Activated T-cell treated with anti-CD3 and anti-CD28 coated beads, Interleukin-2, amount 50 U/mL, for 72 hours (primary cell): ENCODE measurements at places on chromosomes 7 and 10. TPM values are rescaled to one million over a fixed set of nuclear protein-coding genes. Genes with fewer than 3 reads are reported as not detected.

The DUS4L gene
- total RNA-seq: 16.3 TPM

The LDB3 gene
- 0.16 TPM for total RNA-seq

The PRTFDC1 gene
- 0.46 TPM for total RNA-seq

The LRRN3 gene
- 15.3 TPM for total RNA-seq

The DNAJB12 gene
- total RNA-seq: 24.1 TPM

The PLEKHS1 gene
- total RNA-seq: not detected

The ZNF117 gene
- total RNA-seq: 6.9 TPM

The STRIP2 gene
- total RNA-seq: 79.2 TPM

DNA sequence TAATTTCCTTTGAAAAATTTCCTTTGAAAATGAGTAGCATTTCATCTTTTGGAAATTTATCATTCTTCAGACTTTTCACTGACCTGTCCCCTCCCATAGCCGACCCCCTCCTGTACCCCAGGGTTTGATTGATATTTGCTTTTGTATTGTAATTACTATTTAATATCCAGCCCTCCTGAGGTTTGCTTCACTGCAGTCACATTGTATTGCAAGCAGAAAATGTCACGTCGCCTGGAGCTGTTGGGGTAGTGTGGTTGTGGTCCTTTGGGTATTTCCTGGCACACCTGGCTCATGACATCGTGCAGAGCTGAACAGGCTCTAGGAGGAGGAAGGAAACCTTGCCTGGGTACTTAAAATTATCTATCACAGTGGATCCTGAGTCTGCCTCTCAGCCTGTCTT, 116.1 kb downstream of the INSYN2A start:
- H3K27me3 ChIP-seq: no peaks in the 10 kb centered on the region
- H3K36me3 ChIP-seq: no peaks in the 10 kb centered on the region
- no peaks in the 10 kb centered on the region for H3K4me1 ChIP-seq
- DNase-seq: no peak
- H3K27ac ChIP-seq: no peak overlapping the region

DNA sequence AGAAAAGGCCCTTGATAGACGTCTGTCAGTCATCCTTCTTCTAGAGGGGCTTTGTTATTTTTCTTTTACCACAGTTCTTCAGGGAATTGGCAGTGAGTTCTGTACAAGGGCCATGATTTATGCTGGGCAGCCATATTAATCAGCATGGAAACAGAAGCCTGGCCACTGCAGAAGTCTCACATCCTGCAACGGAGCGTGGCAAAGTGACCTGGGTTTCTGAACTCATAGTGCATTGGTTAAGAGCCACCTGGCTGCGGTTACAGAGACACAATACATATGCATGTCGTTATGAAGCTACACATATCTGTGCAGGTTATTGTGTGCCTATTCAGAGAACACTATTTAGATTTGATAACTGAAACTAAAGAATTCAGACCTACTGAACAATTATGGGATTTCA, 419.4 kb upstream of the CELF2 start:
- peaks cover 35% of the 10 kb centered on the region for H3K27me3 ChIP-seq
- DNase-seq: no peak

GRCh38 chr7:70153933-70154332, 555.7 kb downstream of the AUTS2 start:
- no peaks in the 10 kb centered on the region for H3K4me1 ChIP-seq
- H3K4me3 ChIP-seq: no peak overlapping the region
- DNase-seq: no peak

DNA sequence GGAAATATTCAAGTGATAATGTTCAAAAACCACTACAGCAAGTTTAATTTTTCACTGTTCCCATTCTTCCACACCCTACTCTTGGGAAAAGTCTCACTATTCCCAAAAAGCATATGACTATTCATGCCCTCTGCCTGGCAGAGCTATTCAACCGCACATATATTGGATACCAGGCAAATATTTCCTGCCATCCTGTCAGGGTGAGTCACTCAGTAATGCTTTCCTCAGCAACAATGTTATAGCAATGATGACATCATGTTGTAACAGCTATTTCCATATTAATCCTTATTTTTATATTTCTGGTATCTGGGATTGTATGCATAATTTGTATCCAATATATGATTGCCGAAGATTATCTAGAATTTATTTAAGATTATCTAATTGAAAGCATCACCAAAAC, 114.0 kb upstream of the PLXDC2 start:
- no peak overlapping the region for H3K27ac ChIP-seq
- DNase-seq: no peak
- no peaks in the 10 kb centered on the region for H3K4me1 ChIP-seq
- H3K27me3 ChIP-seq: no peaks in the 10 kb centered on the region
- no peaks in the 10 kb centered on the region for H3K36me3 ChIP-seq
- no peak overlapping the region for H3K4me3 ChIP-seq

GRCh38 chr10:938941-939678, 7.6 kb upstream of the LARP4B start:
- DNase-seq: no peak
- no peak overlapping the region for H3K4me3 ChIP-seq
- no peak overlapping the region for H3K27ac ChIP-seq
- H3K4me1 ChIP-seq: peaks cover 38% of the 10 kb centered on the region
- H3K27me3 ChIP-seq: no peaks in the 10 kb centered on the region
- H3K36me3 ChIP-seq: no peaks in the 10 kb centered on the region

DNA sequence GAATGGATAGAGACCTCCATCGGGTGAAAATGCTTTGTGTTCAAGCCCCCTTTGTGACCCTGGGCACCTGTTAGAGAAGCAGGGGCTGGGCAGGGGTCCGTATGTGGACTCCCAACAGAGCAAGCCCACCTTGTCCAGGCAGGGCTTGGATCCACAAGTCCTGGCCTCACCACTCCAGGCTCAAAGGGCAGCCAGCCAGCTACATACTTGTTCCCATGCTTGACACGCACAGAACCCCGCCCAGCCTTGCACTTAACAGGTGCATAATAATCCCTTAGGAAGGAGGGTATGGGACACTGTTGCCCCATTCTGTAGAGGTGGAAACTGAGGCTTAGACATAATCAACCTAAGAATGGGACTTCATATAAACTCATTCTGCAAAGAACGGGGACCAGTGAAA, 160.6 kb downstream of the PRKAG2 start:
- H3K4me1 ChIP-seq: peaks cover 11% of the 10 kb centered on the region
- no peak for DNase-seq
- no peaks in the 10 kb centered on the region for H3K36me3 ChIP-seq
- H3K27me3 ChIP-seq: no peaks in the 10 kb centered on the region
- no peak overlapping the region for H3K4me3 ChIP-seq

- no peak overlapping the region for H3K4me3 ChIP-seq
- no peaks in the 10 kb centered on the region for H3K27me3 ChIP-seq
- H3K4me1 ChIP-seq: no peaks in the 10 kb centered on the region
- no peaks in the 10 kb centered on the region for H3K36me3 ChIP-seq
Observed at GRCh38 chr10:83871187-83872081, 267.9 kb upstream of the GHITM start.

- no peak overlapping the region for H3K4me3 ChIP-seq
- no peaks in the 10 kb centered on the region for H3K4me1 ChIP-seq
Observed at GRCh38 chr7:36188266-36188665, 35.2 kb downstream of the EEPD1 start.

- peaks cover 94% of the 10 kb centered on the region for H3K27me3 ChIP-seq
- DNase-seq: no peak
- H3K36me3 ChIP-seq: no peaks in the 10 kb centered on the region
Observed at GRCh38 chr7:27212497-27213432, 12.9 kb upstream of the HOXA13 start.

DNA sequence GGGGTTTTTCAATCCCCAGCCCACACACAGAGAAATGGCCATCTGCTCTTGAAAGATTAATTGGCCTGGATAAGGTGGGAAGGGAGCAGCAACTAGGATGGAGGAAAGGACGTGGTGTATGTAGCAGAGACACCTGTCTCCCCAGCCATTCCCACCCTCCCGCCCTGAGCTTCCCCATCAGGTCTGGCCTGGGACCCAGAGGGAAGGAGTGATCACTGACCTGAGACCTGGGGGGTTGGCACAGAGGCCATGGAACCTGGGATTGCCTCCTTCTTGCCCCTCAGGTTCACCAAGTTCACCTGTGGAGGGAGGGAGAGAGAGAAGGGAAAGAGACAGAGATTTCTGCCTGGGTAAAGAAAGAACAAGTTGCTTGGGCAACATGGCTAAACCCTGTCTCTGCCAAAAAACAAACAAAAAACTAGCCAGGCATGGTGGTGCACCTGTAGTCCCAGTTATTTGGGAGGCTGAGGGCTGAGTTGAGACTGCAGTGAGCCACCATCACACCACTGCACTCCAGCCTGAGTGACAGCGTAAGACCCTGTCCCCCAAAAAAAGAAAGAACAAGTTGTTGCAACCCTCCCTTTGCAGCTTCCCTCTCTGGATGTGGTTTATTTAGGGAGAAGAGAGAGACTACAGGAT, 11.3 kb upstream of the TRPV6 start:
- H3K4me1 ChIP-seq: no peaks in the 10 kb centered on the region
- H3K27ac ChIP-seq: no peak overlapping the region
- no peaks in the 10 kb centered on the region for H3K27me3 ChIP-seq

DNA sequence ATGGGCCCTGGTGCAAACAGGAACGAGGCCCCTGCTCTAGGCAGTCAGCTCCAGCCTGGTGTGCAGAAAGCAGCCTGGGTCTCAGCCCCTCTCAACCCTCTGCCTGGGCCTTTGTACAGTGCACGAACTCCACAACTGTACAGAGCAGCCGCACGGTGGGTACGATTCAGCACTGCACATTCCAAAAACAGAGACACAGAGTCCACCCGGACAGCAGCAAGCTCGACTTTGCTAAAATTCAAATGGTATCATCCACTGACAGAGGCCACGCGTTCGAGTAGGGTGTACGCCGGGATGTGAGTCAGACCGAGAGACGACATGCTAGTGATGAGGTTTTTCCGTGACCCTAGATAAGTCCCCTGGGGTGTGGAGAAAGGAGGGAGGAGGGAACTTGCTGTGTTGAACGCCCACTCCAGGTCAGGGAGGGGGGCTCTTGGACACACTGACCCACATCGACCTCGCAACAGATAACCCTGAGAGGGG, 65.6 kb upstream of the PDGFA start:
- peak overlapping the region; percentile 88 for H3K27ac ChIP-seq
- H3K4me1 ChIP-seq: peaks cover 33% of the 10 kb centered on the region
- no peaks in the 10 kb centered on the region for H3K27me3 ChIP-seq
- H3K36me3 ChIP-seq: peaks cover 33% of the 10 kb centered on the region
- DNase-seq: peak; percentile 74

DNA sequence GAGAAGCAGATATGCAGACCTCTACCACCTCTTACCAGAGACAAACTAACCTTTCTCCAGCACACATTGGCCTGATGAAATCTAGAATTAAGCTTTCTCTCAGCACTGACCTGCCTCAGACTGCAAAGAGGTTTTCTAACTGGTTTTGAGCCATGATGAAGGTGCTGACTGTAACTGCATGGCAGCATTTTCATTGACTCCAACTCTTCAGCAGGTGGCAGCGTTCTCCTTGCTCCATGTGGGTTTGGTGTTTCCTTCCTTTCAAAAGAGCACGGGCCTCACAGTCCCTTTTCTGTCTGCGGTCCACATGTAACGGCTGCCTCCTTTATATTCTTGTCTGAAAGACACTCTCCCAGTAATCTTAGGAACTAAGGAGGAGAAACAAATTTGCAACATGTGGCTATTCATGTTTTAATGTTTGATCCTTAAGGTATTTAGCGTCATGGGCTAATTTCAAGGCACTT, 12.6 kb downstream of the KLLN start:
- peak; percentile 40 for DNase-seq
- H3K4me1 ChIP-seq: peaks cover 7% of the 10 kb centered on the region
- H3K27me3 ChIP-seq: no peaks in the 10 kb centered on the region

DNA sequence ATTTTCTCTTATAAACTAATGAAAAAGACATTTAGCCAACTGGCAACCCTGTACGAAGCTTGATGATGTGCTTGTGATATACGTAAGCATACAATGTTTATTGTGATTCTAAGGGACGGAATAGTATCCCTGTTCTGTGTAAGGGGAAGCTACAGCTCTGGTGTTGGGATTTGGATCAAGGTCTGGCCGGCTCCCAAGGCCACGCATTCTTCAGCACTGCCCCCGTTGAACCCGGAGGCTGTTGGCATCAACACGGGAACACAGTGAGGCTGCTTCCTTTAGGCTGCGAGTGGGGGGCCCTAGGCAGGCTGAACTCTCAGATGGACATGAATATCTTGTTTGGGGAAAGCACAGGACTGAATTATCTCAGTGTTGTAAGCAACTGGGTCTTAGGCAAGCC, 180.6 kb downstream of the CAMK1D start:
- H3K4me1 ChIP-seq: peaks cover 17% of the 10 kb centered on the region
- DNase-seq: no peak
- no peaks in the 10 kb centered on the region for H3K27me3 ChIP-seq
- H3K36me3 ChIP-seq: peaks cover 3% of the 10 kb centered on the region
- H3K27ac ChIP-seq: no peak overlapping the region

DNA sequence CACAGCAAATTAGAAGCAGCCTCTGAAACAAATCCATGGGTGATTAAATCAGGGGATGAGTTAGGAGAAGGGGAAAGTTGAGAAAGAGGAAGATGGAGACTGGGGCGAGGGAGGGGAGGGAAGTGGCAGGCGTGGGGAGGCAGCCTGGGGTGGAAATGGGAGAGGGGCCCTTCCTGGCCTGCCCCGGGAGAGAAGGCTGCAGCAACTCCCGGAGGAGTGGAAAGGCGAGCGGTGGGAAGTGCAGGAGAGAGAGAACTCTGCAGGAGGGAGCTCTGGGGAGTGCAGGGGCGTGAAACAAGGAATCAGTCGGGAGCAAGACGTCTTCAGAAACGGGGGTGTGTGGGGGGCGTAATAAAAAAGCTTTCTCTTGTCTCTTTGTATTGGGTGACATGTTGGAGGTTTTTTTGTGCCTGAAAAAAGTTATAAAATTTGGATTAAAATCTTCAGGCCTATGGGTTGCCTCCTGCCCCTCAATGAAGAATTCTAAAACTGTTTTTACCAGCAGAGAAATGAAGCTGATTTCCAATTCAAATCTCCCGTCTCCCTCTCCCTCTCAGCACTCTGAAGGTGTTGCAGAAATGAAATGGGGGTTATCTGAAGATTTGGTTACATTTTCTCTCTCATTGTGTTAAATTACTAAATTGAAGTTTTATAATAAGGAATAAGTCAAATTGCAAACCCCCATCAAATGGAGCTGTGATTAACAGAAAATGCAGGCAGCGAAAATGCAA, 4.7 kb upstream of the UNCX start:
- H3K36me3 ChIP-seq: peaks cover 3% of the 10 kb centered on the region
- H3K4me1 ChIP-seq: peaks cover 13% of the 10 kb centered on the region
- no peak for DNase-seq

- DNase-seq: no peak
- H3K36me3 ChIP-seq: no peaks in the 10 kb centered on the region
- no peak overlapping the region for H3K27ac ChIP-seq
- no peaks in the 10 kb centered on the region for H3K4me1 ChIP-seq
Observed at GRCh38 chr7:39333701-39334100, 232.5 kb upstream of the YAE1 start.

DNA sequence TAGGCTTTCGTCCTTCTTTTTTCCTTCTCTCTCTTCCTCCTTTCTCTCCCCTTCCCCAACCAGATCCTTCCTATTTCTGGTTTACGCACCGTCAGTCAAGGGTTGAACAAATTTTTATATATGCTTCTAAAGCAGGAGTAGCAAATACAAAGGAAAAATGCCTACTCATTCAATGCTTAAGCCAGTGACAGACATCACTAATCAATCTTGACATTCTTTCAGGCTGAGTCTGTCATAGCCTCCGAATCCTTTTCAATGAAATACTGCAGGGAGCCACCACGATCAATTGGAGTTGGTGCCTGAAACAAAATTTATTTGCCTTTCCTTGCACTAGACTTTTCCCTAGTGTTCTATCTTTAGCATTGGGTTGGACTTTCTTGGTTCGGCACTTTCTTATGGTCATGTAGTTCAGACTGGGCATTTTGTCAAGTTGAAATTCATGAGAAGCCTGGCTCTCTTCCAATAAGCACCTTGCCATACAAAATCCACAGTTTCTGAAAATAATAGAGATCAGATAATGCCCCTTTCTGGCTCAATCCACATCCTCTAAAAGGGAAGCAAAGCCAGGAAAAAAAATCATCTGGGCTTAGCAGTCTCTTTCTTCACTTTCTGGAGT, 239.5 kb upstream of the PLXNA4 start:
- DNase-seq: no peak
- no peaks in the 10 kb centered on the region for H3K4me1 ChIP-seq
- no peaks in the 10 kb centered on the region for H3K27me3 ChIP-seq
- H3K27ac ChIP-seq: no peak overlapping the region
- no peaks in the 10 kb centered on the region for H3K36me3 ChIP-seq
